ENCODE measurements at places on chromosomes 7 and 10. TPM values are rescaled to one million over a fixed set of nuclear protein-coding genes. Genes with fewer than 3 reads are reported as not detected.

The MRPS17 gene
- total RNA-seq = 9.8 TPM

The ABCB4 gene
- 0.50 TPM for total RNA-seq

The PODXL gene
- total RNA-seq = 38.4 TPM

The HOXA1 gene
- not detected for total RNA-seq

The PHKG1 gene
- total RNA-seq = not detected

The OR2A42 gene
- 0.15 TPM for total RNA-seq

Data from neural progenitor cell (in vitro differentiated cells).